ENCODE measurements at places on chromosomes 12 and 14.
A peak's percentile ranks its signal among the peaks of the same experiment; 100 is the strongest.

GRCh38 chr12:116194935-116195431, 82.5 kb downstream of the MED13L start:
- DNase-seq: peak; percentile 51

DNA sequence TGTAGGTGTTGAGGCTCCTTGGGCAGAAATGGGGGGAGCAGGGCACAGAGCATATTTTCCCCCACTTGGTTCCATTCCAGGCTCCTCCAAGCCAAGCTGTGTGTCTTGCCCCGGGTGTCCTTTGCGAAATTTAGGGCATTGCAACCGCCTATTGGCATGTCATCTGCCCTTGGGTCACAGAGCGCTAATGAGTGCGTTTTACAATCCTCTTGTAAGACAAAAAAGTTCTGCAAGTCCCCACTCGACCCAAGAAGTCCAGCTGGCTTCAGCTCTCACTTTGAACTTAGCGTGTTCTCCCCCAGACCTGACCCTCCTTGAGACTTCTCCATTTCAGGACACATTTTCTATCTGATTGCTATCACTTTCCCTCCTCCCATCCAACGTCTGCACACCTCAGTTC, 6.1 kb upstream of the LRTM2 start:
- DNase-seq: no peak

GRCh38 chr14:34232790-34233189, 229.2 kb downstream of the SPTSSA start:
- DNase-seq: no peak

DNA sequence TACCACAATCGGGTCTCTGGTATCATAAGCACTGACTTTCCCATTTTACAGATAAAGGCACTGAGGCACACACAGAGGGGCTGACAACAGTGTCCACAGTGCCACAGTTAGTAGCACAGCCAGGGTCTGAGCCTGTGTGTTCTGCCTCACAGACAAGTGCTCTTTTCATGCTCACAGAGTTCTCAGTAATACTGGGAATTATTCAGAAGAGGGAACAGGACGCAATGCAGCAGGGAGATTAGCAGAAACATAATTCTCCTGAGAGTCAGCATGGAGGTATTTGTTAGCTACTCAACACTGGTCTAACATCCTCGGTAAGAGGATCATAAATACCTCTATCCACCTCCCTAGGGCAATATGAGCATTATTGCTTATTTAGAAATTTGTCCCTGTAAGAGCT, 219.3 kb upstream of the EEA1 start:
- no peak for DNase-seq

DNA sequence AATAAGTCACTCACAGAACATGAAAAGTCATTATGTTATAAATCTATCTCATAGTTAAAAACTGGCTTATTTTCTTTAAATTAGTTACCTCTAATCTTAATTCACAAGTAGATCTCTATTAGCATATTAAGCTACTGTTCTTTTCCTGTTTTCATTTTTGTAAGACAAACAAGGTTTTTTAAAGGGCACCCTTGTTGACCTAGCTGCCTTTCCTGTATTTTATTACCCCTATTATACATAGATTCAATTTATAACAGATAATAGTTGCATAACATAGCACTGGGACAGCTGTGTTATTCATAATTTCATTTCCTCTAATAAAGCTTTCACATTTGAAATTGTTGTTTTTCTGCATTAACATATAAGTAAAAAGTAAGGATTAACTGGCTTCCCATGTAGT, 1500.7 kb upstream of the FLRT2 start:
- DNase-seq: no peak

- DNase-seq: no peak
These were observed 8.6 kb upstream of the SNAPC1 start for GRCh38 chr14:61753631-61754030.

GRCh38 chr14:86723254-86723624, 1193.3 kb downstream of the FLRT2 start:
- DNase-seq: no peak

DNA sequence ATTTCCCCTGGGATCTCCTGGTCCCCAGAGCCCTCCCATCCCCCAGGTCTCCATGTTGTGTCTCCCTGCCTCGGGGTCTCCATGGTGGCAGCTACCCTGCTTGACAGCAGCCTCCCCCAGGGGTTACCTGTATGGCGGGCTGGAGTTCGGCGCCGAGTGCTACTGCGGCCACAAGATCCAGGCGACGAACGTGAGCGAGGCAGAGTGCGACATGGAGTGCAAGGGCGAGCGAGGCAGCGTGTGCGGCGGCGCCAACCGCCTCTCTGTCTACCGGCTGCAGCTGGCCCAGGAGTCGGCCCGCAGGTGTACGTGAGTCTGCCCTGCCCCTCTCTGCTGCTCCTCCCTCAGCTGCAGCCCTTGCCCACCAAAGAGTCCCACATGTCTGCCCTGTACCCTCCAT, 80.9 kb downstream of the WSCD2 start:
- no peak for DNase-seq

DNA sequence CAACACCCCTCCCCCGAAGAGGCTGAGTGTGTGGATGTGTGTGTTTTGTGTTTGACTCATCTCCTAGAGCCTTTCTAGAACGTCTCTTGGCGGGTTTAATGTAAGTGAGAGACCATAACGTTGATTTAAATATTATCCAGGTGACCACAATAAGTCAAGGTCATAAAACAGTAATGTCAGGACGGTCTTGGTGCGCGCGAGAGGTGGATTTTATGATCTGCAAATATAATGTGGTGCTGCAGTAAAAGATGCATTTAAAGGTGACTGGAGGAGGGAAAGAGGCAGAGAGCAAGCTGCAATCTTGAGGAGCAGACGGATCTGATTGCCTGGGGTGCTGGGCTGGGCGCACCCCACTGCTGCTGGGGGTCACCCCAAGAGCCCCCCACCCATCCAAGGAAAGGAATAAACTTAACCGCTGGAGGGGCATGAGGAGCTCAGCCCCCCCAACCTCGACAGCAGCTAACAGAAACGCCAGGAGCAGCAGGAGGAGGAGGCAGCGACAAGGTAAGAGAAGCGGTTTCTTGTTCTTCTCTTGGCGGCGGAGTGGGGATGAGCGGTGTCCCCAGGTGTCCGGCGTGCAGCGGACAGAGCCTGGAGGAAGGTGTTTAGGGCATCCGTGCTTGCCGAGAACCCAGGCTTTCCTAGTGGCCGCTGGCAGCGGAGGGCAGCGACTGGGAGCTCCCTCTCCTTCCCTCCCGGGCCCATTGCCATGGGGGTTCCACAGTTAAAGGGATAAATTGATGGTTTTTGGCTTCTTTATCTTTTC, 5.5 kb downstream of the HOXC10 start:
- DNase-seq: no peak

DNA sequence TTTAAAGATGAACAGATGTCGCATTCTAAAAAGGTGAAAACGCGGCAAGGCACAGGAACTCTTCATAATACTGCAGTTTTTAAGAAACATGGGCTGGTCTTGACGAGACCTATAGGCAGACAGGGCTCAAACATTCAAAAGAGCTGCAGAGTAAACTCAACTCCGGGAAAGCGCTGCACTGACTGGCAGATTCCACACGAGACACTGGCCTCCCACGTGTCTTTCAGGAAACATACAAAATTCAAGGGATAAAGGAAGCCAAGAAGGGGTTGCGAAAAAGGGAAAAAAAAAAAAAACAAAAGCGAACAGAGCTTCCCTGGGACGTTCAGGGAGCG, 614 bp upstream of the ARF6 start:
- DNase-seq: peak; percentile 47
